NCI-H187 (cell line): ENCODE measurements at places on chromosomes 1 and 21.

GRCh38 chr21:34330055-34330454, 33.8 kb upstream of the KCNE2 start:
- DNase-seq: no peak

DNA sequence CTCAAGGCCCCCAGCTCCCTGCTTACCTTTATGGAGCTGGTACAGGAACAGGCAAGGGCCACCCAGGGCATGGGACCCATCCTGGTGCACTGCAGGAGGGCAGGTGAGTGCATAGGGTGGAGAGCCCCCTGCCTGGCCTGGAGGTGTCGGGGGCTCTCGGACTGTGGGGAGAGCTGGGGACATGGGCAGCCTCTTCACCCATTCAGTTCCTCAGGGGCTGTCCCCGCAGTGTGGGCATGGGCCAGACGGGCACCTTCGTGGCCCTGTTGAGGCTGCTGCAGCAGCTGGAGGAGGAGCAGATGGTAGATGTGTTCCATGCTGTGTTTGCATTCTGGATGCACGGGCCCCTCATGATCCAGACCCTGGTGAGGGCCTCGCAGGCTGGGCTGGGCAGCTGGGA, 7.3 kb upstream of the LGR6 start:
- no peak for DNase-seq

DNA sequence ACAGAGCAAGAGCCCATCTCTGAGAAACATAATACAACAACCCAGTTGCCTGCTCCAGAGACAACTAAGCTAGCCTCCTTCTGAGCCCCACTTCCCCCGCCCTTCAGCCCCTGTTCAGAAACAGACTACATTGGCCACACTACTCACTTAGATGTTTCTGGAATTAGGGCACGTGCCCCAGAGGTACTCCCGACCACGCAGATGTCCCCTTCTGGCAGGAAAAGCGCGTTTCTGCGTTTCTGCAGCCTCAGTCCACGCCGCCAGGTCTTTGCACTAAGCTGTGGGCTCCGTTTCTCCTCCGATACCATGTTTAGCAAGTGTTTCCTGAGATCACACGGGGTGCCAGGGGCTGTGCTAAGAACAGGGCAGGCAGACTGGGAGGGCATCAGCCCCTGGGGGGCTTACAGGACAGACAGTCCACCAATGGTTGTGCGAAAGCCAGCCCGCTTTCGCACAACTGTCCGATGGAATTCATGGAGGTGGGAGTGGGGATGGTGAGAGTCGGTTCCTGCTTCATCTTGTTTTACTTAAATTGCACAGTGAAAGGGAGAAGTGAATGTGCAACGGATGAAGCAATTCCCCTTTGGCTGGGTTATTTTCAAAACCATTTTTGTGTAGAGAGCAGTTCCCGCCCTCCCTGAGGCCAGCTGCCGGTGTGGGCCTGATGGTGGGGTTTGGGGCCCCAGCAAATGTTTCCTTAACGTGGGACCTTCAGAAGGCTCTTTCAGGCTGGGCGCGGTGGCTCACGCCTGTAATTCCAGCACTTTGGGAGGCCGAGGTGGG, 2.7 kb downstream of the PIK3CD start:
- no peak for DNase-seq

GRCh38 chr1:3956527-3957170, 56.6 kb upstream of the C1orf174 start:
- DNase-seq: no peak

GRCh38 chr1:8427493-8427892, 109.6 kb downstream of the SLC45A1 start:
- no peak for DNase-seq

DNA sequence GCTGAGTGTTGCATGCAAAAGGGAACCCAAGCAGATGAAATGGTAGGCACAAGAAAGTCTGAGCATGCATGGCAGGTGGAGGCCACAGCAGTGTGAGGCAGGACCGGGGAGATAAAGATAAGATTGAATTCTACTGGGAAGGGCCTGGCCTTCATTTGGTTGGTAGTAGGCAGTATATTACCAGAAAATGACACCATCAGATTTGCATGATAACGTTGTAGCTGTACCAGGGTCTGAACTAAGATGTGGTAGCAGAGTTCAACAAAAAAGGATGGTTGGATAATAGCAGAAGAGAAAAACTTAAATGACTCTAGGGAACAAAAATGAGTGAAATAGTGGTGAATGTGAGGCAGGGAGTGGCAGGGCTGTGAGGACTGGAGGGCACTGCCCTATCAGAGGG, 75.6 kb upstream of the DNAJC6 start:
- DNase-seq: no peak

DNA sequence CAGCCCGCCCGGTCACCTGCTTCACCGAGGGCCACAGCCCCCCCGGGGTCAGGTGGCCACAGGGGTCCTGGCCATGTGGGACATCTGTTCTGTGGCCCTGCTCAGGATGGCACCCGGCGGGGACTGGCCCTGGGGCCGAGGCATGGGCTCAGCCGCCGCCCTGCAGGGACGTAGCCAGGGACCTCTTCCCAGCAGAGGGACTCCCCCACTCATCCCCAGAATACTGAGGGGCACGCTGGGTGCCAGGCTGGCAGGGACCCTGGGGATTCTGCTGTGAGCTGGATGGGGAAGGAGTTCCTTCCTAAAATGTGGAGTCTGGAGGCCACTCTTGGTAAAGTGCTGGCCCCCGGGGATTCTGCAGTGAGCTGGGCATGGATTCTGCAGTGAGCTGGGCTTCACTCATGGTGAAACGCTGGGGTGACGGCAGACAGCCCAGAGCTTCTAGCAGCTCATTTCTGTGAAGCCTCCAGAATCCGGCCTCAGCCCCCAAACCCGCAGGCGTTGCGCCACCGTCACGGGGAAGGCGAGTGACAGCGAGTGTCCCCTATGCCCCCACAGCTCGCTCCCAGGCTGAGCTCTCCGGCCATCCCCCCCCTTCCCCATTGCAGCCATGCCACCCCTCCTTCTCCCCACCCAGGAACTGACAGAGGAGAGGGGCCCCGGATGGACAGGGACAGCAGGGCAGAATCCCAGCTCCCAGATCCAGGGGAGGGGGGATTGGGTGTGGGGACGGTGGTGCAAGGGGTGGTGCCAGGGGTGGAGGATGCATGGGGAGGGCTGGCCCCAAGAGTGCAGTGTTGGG, 1.4 kb downstream of the ITGB2 start:
- no peak for DNase-seq

DNA sequence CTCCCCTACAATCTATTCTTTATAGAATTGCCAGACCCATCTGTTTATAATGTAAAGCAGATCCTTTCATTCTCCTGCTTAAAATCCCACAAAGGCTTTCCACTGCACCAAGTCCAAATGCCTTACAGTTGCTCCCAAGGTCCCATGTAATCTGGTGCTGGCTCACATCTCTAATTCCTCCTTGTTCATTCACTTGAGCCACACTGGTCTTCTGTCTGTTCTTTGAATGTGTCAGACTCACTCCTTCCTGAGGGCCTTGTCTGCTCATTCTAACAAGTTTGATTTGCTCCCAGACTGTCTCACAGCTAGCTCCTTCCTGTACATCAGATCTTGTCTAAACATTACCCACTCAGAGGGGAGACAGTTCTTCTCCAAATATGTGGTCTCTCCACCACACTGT, 38.9 kb downstream of the ALG14 start:
- no peak for DNase-seq

GRCh38 chr1:219492717-219493116, 120.2 kb downstream of the ZC3H11B start:
- DNase-seq: no peak
